ENCODE measurements at places on chromosomes 2 and 18. TPM values are rescaled to one million over a fixed set of nuclear protein-coding genes. Genes with fewer than 3 reads are reported as not detected.

KCNF1 gene
- total RNA-seq: 21.8 TPM

FBLN7 gene
- 0.74 TPM for total RNA-seq

IL1B gene
- total RNA-seq: 0.24 TPM

TFCP2L1 gene
- 4.9 TPM for total RNA-seq

NFATC1 gene
- 7.1 TPM for total RNA-seq

SIX3 gene
- 0.58 TPM for total RNA-seq

UGT1A8 gene
- total RNA-seq: not detected

FIGN gene
- total RNA-seq: 1.8 TPM

SDC1 gene
- total RNA-seq: 169 TPM

REEP1 gene
- 0.67 TPM for total RNA-seq

PTPRM gene
- 34.1 TPM for total RNA-seq

GPR35 gene
- 0.97 TPM for total RNA-seq

PROC gene
- total RNA-seq: 3.5 TPM

IL1RL1 gene
- total RNA-seq: 0.67 TPM

DNAH6 gene
- total RNA-seq: 0.14 TPM

GNAL gene
- total RNA-seq: 4.4 TPM

BMP10 gene
- total RNA-seq: not detected

LIMS4 gene
- total RNA-seq: 0.29 TPM

DSG1 gene
- total RNA-seq: not detected

Data from A549 treated with CORT108297 at 1 μM for 4 hours (cell line).